Activated CD4-positive, alpha-beta T cell treated with anti-CD3 and anti-CD28 coated beads, Interleukin-2, amount 50 U/mL, for 16 hours (primary cell): ENCODE measurements at places on chromosomes 7 and 10.

DNA sequence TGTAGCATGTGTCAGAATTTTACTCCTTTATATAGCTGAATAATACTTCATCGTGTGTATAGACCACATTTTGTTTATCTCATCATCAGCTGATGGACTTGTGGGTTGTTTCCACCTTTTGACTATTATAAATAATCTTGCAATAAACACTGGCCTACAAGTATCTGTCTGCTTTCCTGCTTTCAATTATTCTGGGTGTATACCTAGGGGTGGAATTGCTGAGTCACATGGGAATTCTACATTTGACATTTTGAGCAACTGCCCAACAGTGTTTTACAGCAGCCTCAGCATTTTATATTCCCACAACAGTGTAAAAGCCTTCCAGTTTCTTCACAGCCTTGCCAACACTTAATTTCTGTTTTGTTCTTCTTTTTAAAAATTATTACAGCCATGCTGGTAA is 200.3 kb upstream of the PRSS1 start:
- DNase-seq: no peak

DNA sequence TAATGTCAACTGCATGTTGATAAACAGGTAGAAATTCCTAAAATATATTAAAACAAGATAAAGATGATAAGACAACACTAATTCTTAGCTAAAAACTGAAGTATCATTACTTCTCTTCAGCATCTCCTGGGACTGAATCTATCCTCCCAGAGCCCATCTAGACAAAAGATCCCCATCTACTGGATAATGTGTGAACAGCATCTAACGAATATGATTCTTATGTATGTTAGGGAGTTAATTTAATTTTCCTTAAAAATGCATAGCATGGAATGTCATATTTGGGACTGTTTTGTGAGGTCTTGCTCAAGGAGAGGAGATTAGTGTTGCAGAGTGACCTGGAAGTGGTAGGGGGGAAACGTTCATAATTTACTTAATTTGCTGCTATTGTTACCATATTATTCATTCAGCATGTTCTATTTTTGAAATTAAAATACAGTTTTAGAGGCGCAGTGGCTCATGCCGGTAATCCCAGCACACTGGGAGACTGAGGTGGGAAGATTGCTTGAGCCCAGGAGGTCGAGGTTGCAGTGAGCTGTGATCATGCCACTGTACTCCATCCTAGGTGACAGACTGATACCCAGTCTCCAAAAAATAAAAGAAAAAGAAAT is 305.1 kb upstream of the CSTF2T start:
- peak; percentile 15 for DNase-seq

GRCh38 chr10:133357285-133358161 is at the start of gene FUOM:
FUOM (minus strand) TSS chr10:133358019; CDS start chr10:133358007, 12 bp downstream.
- DNase-seq: peak; percentile 61

GRCh38 chr10:34188221-34188620 is 626.9 kb downstream of the PARD3 start:
- no peak for DNase-seq

GRCh38 chr10:49446031-49446430 is 50.1 kb upstream of the DRGX start:
- peak; percentile 6 for DNase-seq

GRCh38 chr7:49635800-49636199 is 137.6 kb upstream of the VWC2 start:
- no peak for DNase-seq

DNA sequence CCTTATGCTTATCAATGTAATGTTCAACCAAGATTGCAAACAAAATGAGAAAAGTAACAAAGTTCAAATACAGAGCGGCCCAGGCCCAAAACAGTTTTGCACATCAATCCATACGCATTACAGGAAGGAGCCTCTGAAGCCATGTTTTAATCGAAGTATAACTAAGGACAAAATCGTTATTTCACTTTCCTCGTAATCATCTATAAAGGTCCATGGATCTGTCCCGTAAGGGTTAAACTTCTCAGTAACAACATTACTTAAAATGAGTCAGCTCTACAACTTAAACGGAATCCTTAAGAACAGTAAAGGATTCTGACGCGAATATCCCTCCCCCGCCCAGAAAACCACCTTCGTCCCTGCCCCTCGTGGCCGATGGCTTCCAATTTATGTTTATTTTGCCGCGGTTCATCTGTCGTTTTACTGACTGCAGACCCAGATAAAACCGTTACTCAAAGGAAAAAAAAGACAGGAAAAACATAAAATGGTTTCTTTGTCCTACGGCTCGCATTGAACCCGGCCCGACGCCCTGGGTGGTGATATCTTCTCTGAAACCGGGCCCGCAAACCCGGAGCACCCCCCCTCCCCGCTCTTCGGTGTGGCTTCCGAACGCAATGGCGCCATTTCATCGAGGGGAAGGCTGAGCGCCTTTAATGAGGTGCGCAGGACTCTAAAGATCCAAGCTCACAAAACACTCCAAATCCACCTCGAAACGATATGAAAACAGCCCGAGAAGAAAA is 1.1 kb downstream of the HNRNPA2B1 start:
- peak; percentile 68 for DNase-seq

GRCh38 chr7:41873741-41874140 is 170.9 kb upstream of the INHBA start:
- no peak for DNase-seq

GRCh38 chr10:3418041-3418754 is 245.6 kb upstream of the PITRM1 start:
- no peak for DNase-seq

DNA sequence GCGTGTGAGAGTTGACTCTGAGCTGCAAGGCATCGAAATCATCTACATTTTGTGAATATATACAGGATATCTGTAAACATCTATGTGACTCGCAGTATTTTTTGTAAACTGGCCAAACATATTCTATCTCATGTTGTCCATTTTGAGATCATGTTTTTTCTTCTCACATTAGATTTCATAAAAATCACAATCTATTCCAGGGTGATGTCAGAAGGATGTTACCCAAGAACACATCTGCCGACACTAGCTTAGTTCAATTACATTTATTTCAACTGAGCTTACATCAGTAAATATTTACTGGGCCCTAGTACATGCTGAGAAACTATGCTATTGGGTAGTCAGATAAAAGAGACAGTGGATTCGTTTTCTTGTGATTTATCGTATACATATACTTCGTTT is 2.5 kb upstream of the BUB3 start:
- no peak for DNase-seq
